ENCODE measurements at places on chromosomes 12 and 14.

DNA sequence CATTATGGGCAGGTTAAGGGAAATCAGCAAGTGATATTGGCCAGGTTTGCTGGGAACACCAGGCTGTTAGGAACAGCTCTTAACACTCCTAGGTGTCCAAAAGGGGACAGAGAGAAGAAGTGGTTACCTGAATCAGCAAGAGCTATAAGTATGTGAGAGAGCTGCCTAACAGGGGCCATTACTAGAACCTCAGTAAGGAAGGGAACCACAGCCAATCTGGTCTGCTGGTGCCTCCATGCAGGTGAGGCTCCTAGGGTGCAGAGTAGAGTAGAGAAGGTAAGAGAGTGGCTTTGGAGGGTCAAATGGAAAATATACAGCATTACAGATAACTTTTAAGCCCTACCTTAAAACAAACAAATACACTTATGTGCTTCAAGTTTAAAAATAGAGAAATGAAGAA lies 36.6 kb upstream of the CCT2 start:
- DNase-seq = no peak

DNA sequence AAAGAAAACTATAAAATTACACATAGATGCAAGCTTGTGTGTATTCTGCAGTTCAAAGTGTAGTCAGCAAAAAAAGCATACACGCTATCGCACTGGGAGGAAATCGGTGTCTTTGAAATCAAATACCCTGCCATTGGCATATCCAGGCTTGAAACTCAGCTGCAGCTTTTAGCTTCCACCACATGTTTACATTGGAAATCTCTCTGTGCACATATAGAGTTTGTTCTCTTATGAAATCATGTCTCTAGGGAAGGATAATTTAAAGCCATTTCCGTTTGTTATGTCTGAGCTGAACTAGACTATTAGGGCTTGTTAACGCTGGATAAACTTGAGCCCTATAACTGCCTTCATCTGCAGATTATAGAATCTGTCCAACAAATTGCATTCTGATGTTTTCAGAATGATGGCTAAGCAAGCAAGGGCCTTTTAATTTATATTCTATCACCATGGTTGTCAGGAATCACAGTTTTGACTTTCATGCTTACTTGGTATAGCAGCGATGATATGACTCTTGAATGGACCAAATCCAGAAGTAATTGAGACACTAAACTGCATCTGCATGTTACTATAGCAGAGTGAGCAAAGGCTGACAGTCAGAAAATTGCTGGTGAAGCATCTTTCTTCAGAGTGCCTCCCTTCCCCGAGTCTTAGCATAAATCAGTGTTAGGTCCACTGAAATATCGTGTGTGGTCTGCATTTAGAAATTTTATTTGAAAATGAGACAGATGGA lies 442.8 kb downstream of the ZFP36L1 start:
- DNase-seq = no peak

DNA sequence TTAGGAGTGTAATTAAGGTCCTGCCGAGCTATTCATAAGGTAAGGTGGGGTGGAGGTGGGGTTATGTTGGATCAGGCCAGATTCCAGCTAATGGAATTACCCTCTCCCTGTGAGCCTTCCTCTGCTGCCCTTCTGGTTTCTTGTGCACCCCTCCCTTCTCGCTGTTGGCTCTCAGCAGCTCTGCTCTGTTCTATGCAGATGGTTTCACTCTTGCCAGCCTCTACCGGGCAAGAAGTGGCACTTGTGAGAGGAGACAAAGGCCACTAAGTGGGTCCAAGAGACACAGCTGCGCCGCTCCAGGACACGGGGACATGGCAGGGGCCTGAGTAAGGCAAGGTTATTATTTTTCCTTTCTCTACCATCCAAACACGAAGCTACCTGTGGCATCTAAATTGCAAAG lies 334.4 kb downstream of the EMP1 start:
- no peak for DNase-seq

GRCh38 chr12:27493260-27493940 lies 30.6 kb upstream of the PPFIBP1 start:
- DNase-seq = peak; percentile 33

DNA sequence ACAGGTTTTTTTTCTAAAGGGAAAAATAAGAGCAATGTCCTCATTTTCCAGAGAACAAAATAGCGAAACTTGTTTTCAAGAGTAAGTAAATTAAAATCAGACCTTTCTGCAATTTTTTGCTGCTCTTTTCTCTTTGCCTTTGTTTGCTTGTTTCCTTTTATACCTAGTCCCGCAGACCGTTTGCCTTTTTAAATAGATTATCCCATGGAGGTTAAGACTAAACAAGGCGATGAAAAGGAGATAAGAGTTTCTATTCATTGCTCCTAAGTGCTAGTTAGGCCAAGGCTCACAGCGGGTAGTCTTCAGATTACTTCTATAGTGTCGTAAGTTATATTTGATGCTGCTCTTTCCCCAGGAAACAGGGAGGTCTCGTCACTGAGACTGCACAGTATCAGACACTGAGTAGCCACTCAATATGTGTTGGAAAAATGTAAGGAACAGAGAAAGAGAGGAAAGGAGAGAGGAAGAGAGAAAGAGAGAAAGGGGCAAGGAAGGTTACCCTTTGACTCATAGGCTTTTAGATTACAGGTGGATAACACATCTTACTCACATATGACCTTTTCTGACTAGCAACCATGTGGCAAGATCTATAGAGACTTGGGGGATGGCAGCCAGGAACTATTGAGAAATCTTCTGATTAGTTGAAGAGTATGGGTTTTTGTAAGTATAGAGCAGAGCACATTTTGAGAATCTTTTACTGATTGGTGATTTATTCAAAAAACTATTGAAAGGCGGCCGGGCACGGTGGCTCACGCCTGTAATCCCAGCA lies 107.5 kb upstream of the PARP11 start:
- DNase-seq = no peak

GRCh38 chr12:68497702-68498101 lies 113.0 kb upstream of the RAP1B start:
- DNase-seq = peak; percentile 100
